T-helper 9 cell (primary cell): ENCODE measurements at places on chromosomes 11 and 22.

- no peak for DNase-seq
These were observed 132.8 kb downstream of the ATXN10 start for GRCh38 chr22:45804319-45804985.

- no peak for DNase-seq
These were observed 67.5 kb upstream of the AMOTL1 start for GRCh38 chr11:94700622-94701021.

DNA sequence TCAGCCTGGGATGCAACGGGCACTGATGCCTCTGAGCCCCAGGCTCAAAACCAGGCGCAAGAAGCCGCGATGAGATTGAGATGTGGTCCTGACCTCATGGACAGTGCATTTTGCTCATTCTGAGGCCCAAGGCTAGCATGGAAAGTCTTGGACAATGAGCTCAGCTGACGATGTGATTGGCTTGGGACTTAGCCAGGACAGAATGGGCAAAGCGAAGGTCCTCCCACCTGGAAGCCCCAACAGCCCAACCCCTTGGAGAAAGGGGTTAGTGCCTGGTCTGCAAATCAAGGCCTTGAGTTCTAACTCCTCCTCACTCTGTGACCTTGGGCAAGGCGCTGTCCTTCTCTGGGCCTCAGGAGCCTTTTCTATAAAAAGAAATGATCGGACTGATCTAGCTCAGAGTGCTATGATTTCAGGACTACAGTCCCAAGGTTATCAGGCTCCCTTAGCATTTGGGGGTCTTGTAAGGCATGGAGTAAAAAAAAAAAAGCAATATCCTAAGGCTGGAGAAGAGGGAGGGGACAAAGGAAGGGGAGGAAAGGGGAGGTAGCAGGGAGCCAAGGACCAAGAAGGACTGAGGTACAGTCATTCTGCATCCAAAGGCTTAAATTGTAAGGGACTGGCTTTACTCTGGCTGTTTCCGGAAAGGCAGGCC is 2.7 kb downstream of the SLC43A3 start:
- no peak for DNase-seq

- DNase-seq, result no peak
These were observed 48.5 kb upstream of the MN1 start for GRCh38 chr22:27850000-27850521.

- no peak for DNase-seq
These were observed 86.4 kb upstream of the B3GNT6 start for GRCh38 chr11:76947800-76948199.

- no peak for DNase-seq
These were observed 54.6 kb downstream of the LRRC32 start for GRCh38 chr11:76615950-76616349.

DNA sequence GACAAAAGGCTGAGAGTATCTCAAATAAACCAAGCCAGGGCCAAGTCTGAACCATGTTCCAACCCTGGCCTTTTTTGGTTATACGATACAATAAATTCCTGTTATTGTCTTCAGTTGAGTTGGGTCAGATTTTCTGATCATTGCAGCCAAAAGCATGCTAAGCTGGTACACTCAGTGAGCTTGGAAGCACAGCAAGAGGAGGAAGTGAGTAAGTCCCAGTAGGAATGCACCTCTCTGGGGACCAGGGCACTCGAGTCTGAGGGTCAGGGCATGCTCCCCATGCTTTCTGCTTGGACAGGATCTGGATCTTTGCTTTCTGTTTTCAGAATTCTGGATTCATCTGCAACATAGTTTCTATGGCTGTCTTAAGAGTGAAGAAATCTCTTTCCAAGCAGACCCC is 73.1 kb downstream of the TMPRSS5 start:
- DNase-seq, result no peak

DNA sequence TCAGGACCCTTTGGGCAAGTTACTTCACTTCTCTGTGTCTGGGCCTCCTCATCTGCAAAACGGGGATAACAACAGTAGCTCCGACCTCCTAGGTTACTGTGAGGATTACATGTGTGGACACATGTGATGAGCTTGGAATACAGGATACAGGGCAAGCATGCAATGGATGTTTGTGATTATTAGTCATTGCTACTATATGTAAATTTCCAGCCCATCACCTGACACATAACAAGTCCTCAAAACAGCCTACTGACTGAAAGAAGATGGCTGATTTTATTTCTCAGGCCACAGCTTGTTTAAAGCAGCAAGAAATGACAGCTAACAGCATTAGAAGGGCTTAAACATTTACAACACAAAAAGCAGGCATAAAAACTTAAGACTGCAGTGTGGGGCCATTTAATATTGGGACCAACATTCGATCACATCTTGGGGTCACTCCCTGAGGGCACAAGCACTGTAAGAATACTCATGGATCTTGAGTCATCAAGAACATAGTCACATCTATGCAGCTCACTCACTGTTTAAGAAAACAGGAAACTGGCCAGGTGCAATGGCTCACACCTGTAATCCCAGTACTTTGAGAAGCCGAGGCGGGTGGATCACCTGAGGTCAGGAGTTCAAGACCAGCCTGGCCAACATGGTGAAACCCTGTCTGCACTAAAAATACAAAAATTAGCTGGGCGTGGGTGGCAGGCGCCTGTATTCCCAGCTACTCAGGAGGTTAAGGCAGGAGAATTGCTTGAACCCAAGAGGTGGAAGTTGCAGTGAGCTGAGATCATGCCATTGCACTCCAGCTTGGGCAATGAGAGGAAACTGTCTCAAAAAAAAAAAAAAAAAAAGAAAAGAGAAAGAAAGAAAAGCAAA is 49.5 kb downstream of the ABTB2 start:
- no peak for DNase-seq

DNA sequence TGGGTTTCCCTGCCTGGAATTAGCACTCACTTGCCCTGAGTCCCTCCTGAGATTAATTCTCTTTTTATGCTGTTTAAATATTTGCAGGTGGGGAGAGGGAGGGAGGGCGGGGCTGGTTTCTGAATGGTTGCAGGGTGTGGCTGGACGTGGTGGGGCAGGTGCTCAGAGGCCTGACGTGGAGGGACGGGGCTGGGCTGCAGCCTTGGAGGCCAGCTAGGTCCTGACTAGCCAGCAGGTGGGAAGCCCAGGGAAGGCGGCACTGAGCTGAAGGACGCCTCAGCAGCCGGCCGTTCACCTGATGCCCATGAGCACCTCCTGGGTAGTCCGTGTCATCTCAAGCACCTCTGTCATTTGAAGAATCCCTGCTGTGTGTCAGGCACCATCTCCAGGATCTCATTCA is 21.3 kb downstream of the SGSM1 start:
- no peak for DNase-seq

- DNase-seq, result no peak
These were observed 14.9 kb upstream of the MS4A4A start for GRCh38 chr11:60265373-60266214.

DNA sequence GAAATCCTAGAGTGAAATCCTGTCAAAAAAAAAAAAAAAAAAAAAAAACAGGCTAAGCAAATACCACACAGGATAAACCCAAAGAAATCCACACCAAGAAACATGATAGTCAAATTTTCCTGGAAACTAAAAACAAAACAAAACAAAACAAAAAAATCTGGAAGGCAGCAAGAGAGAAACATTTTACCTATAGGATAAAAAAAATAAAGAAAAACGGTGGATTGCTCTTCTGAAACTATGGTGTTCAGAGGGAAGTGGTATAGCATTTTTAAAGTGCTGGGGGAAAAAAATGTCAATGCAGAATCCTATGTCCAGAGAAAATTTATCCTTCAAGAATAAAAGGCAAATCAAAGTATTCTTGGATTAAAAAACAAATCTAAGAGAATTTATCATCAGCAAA is 41.6 kb upstream of the CBX7 start:
- DNase-seq, result no peak

DNA sequence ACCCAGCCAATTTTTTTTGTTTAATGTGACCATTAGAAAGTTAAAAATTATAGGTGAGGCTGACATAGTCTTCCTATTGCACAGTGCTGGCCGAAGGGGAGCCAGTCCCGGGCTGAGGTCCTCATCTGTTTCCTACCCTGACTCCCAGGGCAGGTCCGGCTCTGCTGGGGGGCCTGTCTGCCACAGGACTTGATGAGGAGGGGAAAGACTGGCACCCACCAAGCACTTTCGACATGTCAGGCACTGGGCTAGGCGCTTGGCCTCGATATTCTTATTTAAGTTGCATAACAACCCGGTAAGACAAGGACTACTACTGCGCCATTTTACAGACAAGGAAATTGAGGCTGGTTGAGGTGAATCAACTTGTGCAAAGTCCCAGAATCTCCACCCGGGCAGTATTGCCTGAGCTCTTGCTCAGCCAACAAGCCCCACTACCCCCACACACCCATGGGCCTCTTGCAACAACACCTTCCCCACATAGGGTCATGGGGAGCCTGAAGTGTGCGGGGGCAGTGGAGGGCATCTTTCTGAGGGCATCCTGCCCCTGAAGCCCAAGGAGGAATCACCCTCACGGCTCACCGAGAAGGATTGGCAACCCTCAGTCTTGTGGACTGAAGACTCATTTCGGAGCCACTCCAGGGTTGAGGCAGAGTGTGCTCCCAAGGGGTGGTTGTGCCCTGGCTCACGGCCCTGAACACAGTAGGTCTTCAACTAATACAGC is 62.7 kb upstream of the LINC01488 start:
- no peak for DNase-seq

DNA sequence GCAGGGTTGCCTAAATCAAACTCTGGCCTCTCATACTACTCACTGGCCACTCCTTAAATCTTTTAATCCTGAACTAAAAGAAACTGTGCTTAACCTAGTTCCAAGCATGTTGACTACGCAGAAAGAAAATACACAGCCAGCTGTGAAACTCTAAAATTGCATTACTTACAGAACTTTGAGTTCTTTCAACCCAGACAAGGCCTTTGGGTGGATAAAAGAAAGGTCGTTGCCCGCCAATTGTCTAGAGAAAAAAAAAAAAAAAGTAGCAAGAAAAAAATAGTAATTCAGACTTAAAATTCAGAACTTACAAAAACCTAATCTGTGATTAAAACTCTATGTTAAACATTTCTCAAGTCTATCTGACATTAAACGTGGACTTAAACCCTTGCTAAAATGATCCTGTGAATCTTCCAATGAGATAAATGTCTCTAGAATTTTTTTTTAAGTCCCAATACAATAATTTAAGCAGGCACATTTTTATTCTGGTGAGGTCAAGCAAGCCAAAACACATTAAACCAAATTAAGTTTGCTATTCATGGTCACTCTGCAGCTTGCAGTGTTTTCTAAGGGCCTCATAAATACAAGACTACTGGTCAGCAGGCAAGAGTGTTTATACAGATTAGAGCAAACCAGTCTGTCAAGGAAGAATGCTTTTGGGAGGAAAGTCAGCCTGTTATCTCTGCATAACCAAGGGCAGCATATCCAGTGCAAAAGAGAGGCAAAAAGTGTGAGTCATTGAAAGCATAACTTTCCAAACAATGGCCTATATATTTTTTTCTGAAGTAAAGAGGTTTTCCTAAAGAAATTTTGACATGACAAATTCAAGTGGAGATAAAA is 29.5 kb upstream of the CCDC34 start:
- DNase-seq, result no peak

GRCh38 chr11:134794192-134794591 is 382.1 kb upstream of the B3GAT1 start:
- DNase-seq, result no peak

DNA sequence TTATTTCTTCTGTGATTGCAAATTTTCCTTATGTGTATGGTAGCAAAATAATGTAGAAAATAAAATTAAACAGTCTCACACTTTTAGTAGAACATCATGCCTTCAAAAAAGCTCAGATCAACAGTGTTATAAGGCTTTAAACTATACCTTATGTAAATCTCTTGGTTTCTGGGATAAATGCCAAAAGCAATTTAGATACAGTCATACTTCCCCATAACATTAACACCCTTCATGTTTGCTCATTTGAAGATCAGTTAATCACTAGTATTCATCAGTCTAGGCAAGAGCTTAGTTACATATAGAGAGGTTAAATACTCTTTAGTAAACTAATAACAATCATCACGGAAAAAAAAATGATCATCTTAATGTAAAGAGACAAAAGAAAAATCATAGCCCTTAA is 421.8 kb upstream of the ANO3 start:
- DNase-seq, result no peak

- no peak for DNase-seq
These were observed 128.2 kb downstream of the SGSM3 start for GRCh38 chr22:40498420-40499208.

DNA sequence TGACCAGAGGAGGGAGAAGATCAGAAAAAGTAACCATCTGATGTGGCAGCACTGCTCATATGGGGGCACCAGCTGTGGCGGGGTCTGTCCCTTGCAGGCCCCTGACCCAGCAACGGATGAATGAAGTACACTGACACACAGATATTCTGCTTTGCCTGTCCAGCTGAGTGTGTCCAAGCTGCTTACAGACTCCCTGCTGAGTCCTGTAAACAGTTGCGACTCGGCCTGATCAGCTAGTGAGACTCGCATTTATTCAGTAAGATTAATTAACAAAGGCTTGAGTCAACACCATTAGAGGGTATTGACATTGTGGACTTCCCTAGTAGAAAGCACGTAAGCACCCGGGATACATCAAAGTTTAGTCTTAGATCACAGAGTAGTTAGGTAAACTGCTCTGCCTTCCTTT is 15.3 kb upstream of the OR10D3 start:
- DNase-seq, result no peak

DNA sequence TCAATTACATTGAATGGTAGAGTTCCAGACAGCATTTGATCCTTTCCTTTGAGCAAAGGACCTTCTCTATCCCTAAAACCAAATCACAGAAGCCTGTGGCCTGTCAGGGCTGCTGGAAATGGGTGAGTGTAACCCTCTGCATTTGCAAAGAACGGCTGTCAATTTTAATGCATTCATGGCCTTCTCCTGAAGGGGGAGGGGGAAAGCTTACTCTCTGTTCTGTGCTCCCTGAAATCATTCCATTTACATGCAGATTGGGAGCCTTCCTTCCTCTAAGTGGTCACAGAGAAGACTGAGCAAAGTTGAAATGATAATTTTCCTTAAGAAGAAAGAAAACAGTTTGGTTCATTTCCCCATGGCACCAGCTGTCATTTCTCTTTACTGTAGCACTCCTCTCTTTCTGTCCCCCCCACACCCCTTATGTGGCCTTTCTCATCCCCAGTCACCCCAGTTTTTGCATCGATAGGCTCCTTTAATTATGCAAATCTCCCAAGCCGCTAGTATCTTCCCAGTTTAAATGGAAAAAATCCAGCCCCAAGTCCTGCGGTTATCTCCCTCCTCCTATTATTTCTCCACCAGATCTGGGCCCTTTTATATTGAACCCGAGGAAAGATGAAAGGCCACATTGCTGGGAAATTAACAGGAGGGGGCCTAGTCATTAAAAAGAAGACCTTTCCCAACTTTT is 109.4 kb upstream of the KIRREL3 start:
- DNase-seq, result no peak

DNA sequence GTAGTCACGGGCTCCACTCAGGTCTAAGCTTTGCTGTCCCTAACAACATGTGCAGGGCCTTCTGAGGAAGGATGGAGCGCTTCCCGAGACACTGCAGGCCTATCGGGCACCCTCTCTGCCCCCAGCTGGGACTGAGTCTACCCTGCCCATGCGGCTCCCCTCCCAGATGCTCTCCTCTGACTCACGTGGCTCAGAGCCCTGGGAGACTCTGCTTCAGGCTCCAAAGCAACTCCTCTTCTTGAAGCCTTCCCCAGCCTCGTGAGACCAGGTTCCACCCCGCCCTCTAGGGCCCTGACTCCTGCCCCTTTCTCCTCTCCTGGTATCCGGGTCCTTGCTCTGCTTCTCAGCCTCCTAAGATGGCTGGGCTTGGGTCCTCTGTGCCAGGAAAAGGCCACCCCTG is 28.4 kb upstream of the ARFGAP3 start:
- no peak for DNase-seq
